ENCODE measurements at places on chromosomes 5 and 9.

- no peak for DNase-seq
Observed at GRCh38 chr9:89473762-89474469, 24.0 kb downstream of the SEMA4D start.

DNA sequence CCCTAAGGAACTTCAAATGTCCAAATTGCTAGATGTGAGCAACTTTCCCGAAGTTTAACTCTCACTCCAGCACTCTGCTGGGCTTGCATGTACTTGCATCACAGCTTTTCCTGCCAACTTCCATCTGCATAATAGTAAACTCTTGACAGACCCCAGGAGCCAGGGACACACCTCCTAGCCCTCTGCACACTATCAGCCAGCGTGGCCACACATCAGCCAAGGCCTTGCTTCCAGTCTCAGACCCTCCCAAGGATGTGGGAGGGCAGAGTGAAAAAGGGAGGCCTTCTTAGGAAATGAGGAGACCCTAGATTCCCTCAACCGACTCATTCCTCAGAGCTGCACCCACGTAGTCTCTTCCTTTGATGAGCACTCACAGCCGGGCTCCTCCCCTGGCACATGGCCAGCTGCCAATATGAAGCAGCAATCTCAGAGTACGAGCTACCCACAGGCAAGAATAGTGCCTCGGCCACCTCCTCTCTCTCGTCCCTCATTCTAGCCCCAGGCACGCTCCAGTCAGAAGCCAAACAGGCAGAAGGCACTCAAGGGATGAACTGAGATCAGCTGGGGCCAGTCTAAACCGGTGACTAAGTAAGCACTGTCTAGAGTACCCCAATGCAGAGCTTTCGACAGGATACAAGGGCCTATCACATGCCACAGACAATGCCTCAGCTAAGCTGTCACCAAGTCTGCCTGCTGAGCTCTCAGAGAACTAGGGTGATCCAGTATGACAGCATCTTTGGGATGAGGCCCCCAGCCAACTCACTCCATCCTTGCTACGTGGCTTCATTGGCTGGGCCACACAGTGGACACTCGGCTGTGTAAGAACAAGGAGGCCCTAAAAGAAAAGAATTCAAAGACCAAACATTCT, 2.3 kb downstream of the P4HA2 start:
- peak; percentile 30 for DNase-seq

GRCh38 chr5:144585681-144586080, 415.0 kb downstream of the KCTD16 start:
- no peak for DNase-seq

- no peak for DNase-seq
Observed at GRCh38 chr5:109837231-109837861, 147.6 kb downstream of the MAN2A1 start.

DNA sequence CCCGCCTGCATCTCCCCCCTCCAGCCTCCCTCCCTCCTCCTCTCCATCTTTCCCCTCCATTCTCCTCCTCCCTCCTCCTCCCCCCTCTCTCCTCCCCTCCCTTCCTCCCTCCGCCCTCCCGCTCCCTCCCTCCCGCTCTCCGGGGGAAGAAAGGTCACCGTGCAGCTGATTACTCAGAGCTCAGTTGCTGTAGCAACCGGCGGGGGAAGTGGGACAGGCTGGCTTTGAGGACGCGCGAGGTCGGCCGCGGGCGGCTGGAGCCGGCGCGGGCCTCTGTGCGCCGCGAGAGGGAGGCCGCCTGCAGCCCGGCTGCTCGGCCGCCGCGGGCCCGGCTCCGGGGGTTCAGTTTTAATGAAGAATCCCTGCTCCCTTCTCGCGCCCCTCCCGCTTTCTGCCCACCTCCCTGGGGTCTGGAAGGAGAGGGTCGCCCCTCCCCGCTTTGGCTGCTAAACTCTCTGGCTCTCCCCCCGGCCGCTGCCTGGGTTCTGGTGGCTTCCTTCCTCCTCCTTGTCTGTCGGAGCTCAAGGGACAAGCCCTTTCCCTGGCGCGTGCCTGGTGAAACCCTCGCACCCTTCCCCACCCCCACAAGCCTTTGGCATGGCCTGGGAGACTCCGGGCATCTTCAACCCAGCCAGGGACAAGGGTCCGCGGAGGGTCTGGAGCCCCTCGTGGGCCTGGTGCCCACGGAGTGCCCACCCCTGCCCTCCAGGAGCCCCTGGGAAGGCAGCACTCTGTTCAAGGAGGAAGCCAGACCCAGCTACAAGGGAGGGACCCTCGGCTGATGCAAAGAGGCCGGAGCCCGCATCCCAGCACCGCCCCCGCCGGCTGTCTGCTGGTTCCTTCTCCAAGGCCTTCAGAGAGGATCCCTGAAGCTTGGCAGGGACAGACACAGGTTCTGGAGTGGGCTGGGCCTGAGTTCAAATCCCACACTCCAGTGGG, 160.3 kb downstream of the C9orf50 start:
- peak; percentile 67 for DNase-seq

DNA sequence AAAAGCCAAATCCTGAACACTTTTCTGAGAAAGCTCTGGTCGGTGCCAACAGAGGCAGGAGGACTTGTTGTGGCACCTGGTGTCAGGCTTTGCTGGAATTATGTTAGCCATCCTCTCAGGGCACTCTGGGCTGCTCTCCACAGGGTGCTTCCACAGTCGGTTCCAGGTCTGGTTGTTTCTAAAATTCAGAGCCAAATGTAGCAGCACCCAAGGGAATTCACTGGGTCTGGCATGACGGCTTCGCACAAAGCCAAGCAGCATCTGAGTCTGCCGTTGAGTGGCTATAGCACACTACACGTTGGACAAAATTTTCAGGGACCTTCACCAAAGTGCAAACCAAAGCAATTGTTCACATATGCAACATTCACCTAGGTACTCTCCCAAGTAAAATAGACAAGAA, 110.2 kb downstream of the PJA2 start:
- no peak for DNase-seq

DNA sequence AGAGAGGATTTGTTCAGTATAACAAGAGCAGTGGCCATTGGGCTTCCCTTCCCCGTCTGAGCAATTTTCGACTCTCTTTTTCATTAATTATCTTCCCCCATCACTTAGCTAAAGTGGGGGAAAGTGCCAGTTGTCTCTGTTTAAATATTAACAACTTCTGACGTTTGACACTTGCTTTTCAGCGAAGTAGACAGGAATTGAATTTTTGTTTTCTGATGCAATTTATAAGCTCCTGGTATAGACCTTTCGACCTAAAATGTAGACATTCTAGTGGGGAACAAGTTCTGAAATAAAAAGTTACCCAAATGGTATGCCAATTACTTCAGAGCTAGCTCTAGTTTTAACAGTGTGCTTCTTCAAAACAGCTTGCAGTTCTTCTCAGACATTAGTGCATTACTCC, 100.6 kb downstream of the ITGA1 start:
- no peak for DNase-seq

GRCh38 chr5:176660860-176661641, 13.8 kb downstream of the TSPAN17 start:
- DNase-seq: peak; percentile 68

- DNase-seq: no peak
Observed at GRCh38 chr9:97440160-97440559, 28.3 kb downstream of the TDRD7 start.

DNA sequence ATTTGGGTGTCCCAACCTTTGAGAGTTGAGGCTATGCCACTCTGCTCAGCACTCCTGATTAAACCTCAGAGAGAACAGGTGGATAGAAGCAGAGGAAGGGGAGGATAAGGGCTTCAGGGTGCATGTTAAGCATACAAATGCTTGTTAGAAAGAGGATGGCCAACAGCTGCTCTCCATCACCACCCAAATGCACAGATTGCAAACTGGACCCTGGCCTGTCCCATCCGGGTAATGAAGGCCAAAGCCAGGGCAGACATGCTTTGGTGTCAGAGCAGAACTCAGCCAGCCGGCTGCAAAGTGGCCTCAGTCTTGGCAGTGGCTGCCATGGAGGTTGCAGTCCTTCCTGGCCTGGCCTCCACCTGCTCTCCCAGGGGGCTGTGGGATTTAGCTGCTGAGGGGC, 84.3 kb downstream of the SIL1 start:
- no peak for DNase-seq
